ENCODE measurements at places on chromosomes 16 and 17. TPM values are rescaled to one million over a fixed set of nuclear protein-coding genes. Genes with fewer than 3 reads are reported as not detected.
A peak's percentile ranks its signal among the peaks of the same experiment; 100 is the strongest.

GRCh38 chr17:82117139-82118090 is 19.4 kb upstream of the FASN start:
- no peak overlapping the region for H3K4me3 ChIP-seq
- peak overlapping the region; percentile 80 for H3K27ac ChIP-seq
- no peak for DNase-seq
- peaks cover 6% of the 10 kb centered on the region for H3K36me3 ChIP-seq
- H3K27me3 ChIP-seq, result no peaks in the 10 kb centered on the region

GRCh38 chr17:8375738-8376259 is 705 bp downstream of the KRABD2 start:
- H3K36me3 ChIP-seq, result peaks cover 49% of the 10 kb centered on the region
- no peaks in the 10 kb centered on the region for H3K27me3 ChIP-seq
- H3K4me3 ChIP-seq, result peak overlapping the region; percentile 89
- no peak for DNase-seq
- peak overlapping the region; percentile 88 for H3K27ac ChIP-seq

DNA sequence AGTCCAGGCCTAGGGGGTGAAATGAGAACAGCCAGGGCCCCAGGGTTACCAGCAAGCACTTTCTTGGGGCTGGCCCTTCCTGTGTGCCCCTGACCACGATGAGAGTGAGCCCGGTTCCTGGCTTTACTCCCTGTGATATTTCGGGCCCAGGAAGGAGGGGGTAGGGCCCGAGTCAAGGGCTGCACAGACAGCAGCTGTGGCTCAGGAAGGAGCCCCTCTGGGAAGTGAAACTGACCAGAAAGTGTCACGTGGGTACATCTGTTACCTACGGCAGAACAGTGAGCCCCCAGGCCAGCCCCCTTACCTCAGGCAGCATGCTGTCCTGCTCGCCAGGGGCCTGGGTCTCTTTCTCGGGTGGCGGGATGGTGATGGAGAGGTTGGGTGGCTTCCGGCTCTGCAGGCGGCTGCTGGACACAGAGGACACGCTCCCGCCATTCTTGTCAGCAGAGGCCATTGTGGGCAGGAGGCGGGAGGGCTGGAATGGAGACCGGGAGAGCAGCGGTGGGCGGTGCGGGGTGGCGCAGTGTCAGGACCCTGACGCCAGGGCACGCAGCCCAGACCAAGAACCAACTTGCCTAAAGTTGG is 13.8 kb downstream of the AANAT start:
- no peaks in the 10 kb centered on the region for H3K27me3 ChIP-seq
- H3K4me3 ChIP-seq, result no peak overlapping the region
- H3K36me3 ChIP-seq, result peaks cover 39% of the 10 kb centered on the region
- DNase-seq, result no peak
- H3K27ac ChIP-seq, result peak overlapping the region; percentile 11
- peaks cover 15% of the 10 kb centered on the region for H3K4me1 ChIP-seq

The JPH3 gene
- 0.12 TPM for total RNA-seq

DNA sequence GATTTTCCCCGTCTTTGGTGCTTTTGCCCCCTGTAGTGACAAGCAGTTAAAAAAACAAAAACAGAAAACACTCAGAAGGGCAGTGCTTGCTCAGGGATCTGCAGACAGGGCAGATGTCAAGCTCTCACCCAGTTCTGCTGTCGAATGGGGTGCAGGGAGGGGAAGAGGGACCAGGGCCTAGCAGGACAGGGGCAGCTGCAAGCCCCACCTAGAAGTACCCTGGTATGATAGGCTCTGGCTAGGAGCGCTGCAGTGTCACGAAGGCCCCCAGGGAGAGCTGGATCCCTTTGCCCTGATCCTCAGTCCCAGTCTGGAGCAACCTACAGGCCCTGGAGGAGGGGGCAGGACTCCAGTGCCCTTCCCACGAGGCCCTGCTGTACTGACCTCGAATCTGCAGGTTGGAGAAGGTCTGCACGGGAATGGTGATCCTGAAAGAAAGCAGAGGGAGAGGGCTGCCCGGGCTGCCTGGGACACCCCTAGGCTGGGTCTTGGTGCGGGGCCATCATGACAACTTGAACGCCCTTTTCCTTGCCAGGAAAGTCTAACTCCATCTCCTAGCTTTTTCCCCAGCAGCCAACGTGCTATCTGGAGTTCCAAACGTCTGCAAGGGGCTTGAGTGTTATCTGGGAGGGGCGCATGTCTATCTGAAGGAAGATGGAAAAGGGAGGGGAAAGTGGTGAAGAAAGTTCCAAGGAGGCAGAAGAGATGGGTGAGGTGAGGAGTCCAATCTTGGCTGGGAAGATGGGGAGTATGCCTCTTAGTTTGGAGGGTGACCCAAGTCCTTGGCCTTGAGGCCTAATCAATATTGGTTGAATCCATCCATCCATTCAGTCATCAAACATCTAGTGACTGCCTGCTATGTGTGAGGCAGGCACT is 4.8 kb downstream of the GFAP start:
- H3K27me3 ChIP-seq, result peaks cover 22% of the 10 kb centered on the region
- no peak for DNase-seq
- no peaks in the 10 kb centered on the region for H3K36me3 ChIP-seq
- H3K4me3 ChIP-seq, result no peak overlapping the region

GRCh38 chr16:88337538-88337937 is 45.2 kb upstream of the ZNF469 start:
- H3K27ac ChIP-seq, result no peak overlapping the region
- no peaks in the 10 kb centered on the region for H3K4me1 ChIP-seq

Measured in lower lobe of right lung (tissue), 2 donors.